ENCODE measurements at places on chromosomes 2 and 18.

GRCh38 chr18:58915006-58915799 lies 50.5 kb downstream of the ZNF532 start:
- no peak for DNase-seq

DNA sequence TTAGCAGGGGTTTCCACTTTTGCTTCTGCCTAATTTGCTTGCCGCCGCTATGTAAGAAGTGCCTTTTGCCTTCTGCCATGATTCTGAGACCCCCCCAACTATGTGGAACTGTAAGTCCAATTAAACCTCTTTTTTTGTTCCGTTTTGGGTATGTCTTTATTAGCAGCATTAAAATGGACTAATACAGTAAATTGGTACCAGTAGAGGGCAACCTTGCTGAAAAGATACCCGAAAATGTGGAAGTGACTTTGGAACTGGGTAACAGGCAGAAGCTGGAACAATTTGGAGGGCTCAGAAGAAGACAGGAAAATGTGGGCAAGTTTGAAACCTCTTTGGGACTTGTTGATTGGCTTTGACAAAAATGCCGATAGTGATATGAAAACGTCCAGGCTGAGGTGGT lies 216.1 kb upstream of the FSIP2 start:
- no peak for DNase-seq

GRCh38 chr2:134842930-134843490 lies 4.6 kb downstream of the ACMSD start:
- DNase-seq: peak; percentile 16

- DNase-seq: no peak
These were observed 232.3 kb upstream of the KCNJ3 start for GRCh38 chr2:154466226-154466625.

GRCh38 chr2:211722928-211723327 lies 815.7 kb downstream of the ERBB4 start:
- DNase-seq: no peak

GRCh38 chr2:178761759-178762371 lies 45.4 kb downstream of the TTN start:
- peak; percentile 82 for DNase-seq

- DNase-seq: no peak
These were observed 359.9 kb downstream of the OSR1 start for GRCh38 chr2:18998491-18998890.

DNA sequence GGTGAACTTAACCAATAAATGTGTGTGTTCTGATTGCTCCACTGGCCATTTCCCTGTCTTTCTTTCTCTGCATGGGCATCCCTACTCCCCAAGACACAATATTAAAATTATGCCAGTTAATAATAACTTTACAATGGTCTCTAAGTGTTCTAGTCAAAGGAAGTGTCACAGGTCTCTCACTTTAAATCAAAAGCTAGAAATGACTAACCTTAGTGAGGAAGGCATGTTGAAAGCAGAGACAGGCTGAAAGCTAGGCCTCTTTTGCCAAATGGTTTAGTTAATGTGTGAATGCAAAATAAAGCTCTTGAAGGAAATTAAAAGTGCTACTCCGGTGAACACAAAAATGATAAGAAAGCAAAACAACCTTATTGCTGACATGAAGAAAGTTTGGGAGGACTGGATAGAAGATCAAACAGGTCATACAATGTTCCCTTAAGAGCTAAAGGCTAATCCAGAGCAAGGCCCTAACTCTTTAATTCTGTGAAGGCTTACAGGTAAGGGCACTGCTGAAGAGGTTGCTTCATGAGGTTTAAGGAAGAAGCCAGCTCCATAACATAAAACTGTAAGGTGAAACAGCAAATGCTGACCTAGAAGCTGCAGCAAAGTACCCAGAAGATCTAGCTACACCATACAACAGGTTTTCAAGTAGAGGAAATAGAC lies 44.0 kb upstream of the ARHGAP15 start:
- DNase-seq: no peak

- no peak for DNase-seq
These were observed 335.5 kb downstream of the CLIP4 start for GRCh38 chr2:29450596-29451222.

- no peak for DNase-seq
These were observed 24.8 kb downstream of the NCK2 start for GRCh38 chr2:105769504-105769903.

- peak; percentile 85 for DNase-seq
These were observed 21.6 kb downstream of the PMAIP1 start for GRCh38 chr18:59921384-59921891.

DNA sequence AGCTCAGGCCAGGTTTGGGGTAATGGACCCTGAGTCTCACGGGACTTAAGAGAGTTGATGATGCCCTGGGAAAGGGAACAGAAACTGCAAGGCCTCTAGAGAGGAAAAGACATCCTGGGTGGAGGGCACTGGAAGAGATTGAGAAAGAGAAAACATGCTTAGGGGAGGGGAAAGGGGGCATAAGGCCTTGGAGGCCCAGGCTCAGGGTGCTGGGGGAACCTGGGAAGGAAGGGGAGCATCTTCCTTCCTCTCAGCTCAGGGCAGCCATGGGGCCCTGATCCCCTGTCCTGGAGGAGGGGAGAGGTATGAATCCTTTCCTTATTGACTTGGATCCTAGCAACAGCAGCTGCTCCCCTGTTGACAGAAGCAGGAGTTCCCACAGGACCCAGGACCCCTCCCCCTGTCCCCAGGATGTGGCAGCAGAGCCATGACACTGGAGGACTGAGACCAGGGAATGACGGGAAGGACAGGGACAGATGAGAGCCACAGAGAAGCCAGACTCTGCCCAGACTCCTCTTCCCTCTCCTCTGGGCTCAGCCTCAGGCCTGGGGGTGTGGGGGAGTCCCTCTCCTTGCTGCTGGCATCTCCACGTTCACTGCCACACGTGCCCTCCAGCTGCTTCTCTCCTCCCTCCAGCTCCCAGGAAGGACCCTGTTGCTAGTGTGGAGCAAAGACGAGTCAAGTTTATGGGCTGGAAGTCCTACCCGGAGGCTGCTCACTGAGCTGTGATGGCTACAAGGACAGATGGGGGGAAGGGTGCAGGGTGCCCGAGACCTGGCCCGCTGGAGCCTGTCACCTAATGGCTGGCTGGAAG lies 815 bp downstream of the GPBAR1 start:
- no peak for DNase-seq

- no peak for DNase-seq
These were observed 167.9 kb upstream of the NXPH2 start for GRCh38 chr2:138948070-138948539.

- peak; percentile 59 for DNase-seq
These were observed 168.0 kb downstream of the SPP2 start for GRCh38 chr2:234218266-234219045.

GRCh38 chr2:128032092-128032491 lies 4.2 kb upstream of the SAP130 start:
- DNase-seq: no peak

GRCh38 chr18:75779450-75779849 lies 351.9 kb upstream of the SMIM21 start:
- DNase-seq: no peak

GRCh38 chr2:44004735-44005602 lies 9.2 kb upstream of the LRPPRC start:
- DNase-seq: no peak

DNA sequence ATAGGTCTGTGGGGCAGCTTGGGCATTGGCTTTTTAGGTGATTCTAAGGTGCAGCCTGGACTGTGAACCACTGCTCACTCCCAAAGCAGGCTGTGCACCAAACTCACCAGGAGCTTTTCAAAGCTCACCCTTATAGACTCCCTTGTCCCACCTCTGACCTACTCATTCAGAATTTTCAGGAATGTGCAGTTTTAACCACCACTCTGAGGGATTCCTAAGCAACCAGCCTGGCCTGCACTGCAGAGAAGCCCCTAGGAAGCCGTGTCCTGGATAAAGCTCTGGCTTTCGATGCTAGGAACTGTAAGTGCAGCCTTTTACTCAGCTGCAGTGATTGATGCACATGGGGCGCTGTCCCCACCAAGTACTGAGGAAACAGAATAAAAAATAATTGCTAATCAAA lies 33.0 kb downstream of the MRO start:
- no peak for DNase-seq

DNA sequence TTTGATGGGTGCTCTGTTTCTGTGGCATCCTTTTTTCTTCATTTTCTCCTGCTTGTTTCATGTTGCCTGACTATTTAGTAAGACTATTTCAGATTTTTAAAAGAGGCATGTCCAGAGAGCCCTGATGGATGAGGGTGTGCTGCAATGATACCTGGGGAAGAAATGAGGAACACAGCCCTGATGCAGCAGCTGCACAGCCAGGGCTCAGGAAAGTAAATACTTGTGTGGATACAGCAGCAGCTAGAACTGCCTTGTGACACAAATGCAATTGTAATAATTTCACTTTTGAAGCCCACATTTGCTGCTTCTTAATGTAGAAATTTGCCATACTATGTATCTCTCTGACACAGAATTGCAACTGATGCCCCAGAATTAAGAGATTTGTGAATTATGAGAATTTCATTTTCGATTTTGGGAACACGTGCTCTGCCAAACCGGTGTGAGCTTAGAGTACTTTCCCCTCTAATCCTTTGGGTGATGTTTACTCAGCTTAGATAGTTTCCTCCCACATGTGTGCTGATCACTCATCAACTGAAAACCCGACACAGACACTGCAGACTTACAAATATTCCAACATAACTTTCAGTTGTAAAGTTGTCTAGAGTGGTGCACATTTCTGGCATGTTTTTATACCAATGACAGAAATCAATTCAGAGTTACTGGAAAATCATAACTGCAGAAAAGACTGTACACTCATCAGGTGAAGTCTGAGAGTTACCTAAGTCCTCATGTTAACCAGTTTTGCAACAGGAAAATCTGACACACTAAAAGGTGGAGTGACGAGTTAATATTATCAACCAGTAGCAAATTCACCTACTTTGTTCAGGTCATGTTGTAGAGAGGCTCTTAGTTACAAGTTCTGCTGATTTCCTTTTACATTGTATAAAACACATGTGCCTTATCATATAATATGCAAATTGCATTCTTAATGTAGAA lies 383.4 kb downstream of the CBLN2 start:
- no peak for DNase-seq

- no peak for DNase-seq
These were observed 177.5 kb downstream of the ANAPC1 start for GRCh38 chr2:111706481-111707001.

DNA sequence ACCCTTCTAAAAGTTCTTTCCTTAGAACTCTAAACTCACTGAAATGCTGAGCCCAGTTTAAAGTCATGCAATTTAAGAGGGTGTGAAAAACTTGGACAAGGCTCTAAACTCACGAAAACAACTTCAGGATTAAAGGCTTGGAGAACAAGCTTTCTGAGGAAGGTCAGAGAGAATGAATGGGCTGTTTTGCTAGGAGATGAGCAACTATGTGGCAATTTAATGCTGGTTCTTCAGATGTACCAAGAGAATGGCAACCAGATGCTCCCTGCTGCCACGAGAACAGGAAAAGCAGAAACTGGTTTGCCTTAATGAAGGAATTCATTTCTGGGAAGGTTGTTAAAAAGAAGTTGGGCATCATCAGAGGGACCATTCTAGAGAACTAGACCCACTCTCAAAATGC lies 77.8 kb upstream of the PMAIP1 start:
- no peak for DNase-seq

DNA sequence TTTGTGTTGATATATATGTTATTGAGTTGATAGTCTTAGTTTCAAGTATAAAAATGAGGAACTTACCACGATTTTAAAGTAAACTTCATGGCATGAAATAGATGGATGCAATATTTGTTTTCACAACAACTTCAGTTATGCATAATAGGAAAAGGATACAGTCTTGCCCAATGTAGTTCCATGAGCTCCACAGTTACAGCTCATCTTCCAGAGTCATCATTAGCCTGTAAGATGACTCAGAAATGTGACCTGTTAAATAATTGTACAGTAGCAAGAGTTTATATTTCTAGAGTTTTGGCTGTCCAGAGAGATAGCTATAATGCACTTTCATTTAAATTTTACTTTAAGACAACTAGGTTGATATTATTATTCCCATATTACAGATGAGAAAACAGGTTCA lies 80.9 kb upstream of the ARHGAP28 start:
- DNase-seq: no peak

GRCh38 chr18:48925491-48925780 lies 25.3 kb downstream of the SMAD7 start:
- DNase-seq: no peak

- DNase-seq: no peak
These were observed 19.5 kb downstream of the RALBP1 start for GRCh38 chr18:9494778-9495331.

- DNase-seq: no peak
These were observed 218.8 kb downstream of the CBLN2 start for GRCh38 chr18:72325307-72325706.

- DNase-seq: peak; percentile 85
These were observed 96.1 kb upstream of the ODC1 start for GRCh38 chr2:10544252-10544651.

- no peak for DNase-seq
These were observed 37.2 kb downstream of the CASP10 start for GRCh38 chr2:201220102-201220570.

- no peak for DNase-seq
These were observed 13.2 kb upstream of the RAPGEF4 start for GRCh38 chr2:172722481-172722880.

- no peak for DNase-seq
These were observed 201.3 kb upstream of the DSEL start for GRCh38 chr18:67717800-67718199.

DNA sequence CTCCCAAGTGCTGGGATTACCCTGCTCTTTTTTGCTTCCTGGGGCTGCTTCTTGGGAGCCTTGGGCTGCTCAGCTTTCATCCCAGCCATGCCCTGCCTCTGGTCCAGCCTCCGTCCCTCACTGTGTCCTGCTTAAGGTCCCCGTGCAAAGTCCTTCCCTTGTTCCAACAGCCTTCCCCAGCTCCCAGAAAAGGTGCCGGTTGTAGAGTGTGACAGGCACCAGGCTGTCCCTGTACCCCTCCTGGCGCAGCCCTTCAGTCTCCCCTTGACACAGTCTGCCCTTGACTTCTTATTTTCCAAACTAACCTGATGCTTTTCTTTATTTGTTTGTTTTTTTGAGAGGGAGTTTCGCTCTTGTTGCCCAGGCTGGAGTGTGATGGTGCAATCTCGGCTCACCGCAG lies 20.1 kb upstream of the ALPI start:
- DNase-seq: no peak

GRCh38 chr2:136185981-136186776 lies 68.2 kb upstream of the CXCR4 start:
- no peak for DNase-seq

DNA sequence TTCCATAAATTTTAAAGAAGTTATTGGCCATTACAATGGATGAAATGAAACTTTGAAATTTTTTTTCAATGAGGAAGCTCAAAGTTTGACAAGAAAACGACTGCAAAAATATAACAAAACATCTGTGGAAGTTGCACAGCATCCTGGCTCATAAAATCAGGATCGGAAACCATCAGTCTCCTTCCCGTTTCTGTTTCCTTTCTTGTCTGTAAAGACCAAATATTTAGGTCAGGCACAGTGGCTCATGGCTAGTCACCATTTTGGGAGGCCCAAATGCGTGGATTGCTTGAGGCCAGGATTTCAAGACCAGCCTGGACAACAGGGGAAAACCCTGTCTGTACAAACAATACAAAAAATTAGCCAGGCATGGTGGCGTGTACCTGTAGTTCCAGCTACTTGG lies 27.6 kb upstream of the SSB start:
- DNase-seq: no peak

All from activated CD4-positive, alpha-beta T cell treated with anti-CD3 and anti-CD28 coated beads, Interleukin-2, amount 10 ng/mL, durations not matched to agents 24 days and 14 days (primary cell).